H9 (cell line): ENCODE measurements at places on chromosomes 5 and 9. TPM values are rescaled to one million over a fixed set of nuclear protein-coding genes. Genes with fewer than 3 reads are reported as not detected.

DNA sequence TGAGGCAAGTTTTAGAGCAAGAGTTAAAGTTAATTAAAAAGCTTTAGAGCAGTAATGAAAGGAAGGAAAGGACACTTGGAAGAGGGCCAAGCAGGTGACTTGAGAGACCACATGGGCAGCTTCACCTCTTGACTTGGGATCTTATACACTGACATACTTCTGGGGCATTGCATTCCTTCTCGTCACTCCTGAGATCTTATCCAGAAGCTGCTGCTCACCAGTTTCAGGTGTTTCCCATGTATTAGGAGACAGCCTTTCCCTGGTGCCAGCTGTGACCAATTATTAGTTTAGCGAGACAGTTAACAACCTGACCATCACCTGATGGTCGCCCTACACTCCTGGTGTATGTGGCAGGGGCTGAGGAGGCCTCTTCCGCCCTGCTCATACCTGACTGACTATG lies 382.1 kb downstream of the KDM4C start:
- H3K36me3 ChIP-seq: no peaks in the 10 kb centered on the region; the same call in 1 of the 3 replicates
- H3K4me1 ChIP-seq: no peaks in the 10 kb centered on the region; the same call in 1 of the 2 replicates
- no peak overlapping the region for H3K27ac ChIP-seq
- H3K27me3 ChIP-seq: no peaks in the 10 kb centered on the region

Gene FAM170A
- total RNA-seq: not detected in 2 replicates

Gene CORO2A
- 15.5 and 15.8 TPM in 2 replicates for total RNA-seq

DNA sequence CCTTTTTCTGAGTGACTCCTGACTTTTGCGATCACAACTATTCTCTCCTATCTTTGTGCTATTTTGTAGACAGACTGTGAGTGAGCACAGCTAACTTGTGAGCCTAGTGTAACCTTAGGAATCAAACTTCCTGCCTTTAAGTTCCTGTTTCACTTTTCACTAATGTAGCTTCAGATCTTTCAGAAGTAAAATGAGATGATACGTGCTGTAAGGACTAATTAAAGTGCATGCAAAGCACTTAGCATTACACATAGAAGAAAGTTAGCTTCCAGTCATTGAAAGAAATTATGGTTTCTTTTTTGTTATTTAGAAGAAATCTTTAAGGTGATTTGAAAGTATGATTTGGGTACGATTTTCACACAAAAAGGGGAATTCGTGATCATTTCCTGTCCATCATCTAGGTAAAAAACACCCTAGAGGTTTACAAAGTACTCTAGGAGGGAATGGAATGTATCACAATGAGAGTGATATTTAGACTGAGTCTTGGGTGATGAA lies 122.7 kb downstream of the ST8SIA4 start:
- H3K4me1 ChIP-seq: no peaks in the 10 kb centered on the region
- no peak for DNase-seq
- H3K27ac ChIP-seq: no peak overlapping the region
- peaks cover 14% of the 10 kb centered on the region for H3K36me3 ChIP-seq
- H3K27me3 ChIP-seq: no peaks in the 10 kb centered on the region

- H3K27me3 ChIP-seq: no peaks in the 10 kb centered on the region
- peaks cover 85% of the 10 kb centered on the region for H3K36me3 ChIP-seq
- no peak overlapping the region for H3K27ac ChIP-seq
- no peak overlapping the region for H3K4me3 ChIP-seq
- no peaks in the 10 kb centered on the region for H3K4me1 ChIP-seq
- no peak for DNase-seq
These were observed 32.1 kb downstream of the CEMIP2 start for GRCh38 chr9:71736236-71736635.

GRCh38 chr5:173911623-173912022 lies 23.5 kb downstream of the CPEB4 start:
- H3K4me3 ChIP-seq: no peak overlapping the region
- no peaks in the 10 kb centered on the region for H3K27me3 ChIP-seq
- peaks cover 3% of the 10 kb centered on the region; the same call in 1 of the 2 replicates for H3K4me1 ChIP-seq
- no peak for DNase-seq
- H3K27ac ChIP-seq: no peak overlapping the region

Gene SPINK6
- total RNA-seq: not detected in 2 replicates

- no peak for DNase-seq
- no peak overlapping the region for H3K4me3 ChIP-seq
- H3K27me3 ChIP-seq: no peaks in the 10 kb centered on the region
- H3K36me3 ChIP-seq: no peaks in the 10 kb centered on the region
- no peak overlapping the region for H3K27ac ChIP-seq
- no peaks in the 10 kb centered on the region for H3K4me1 ChIP-seq
These were observed 470.5 kb downstream of the PLK2 start for GRCh38 chr5:57989378-57989777.

- no peak for DNase-seq
- H3K27me3 ChIP-seq: no peaks in the 10 kb centered on the region
- H3K4me3 ChIP-seq: no peak overlapping the region
- H3K27ac ChIP-seq: no peak overlapping the region
These were observed 1086.5 kb downstream of the NR2F1-AS1 start for GRCh38 chr5:92494508-92494907.

GRCh38 chr5:10145923-10146401 lies 103.7 kb downstream of the ATPSCKMT start:
- no peaks in the 10 kb centered on the region for H3K36me3 ChIP-seq
- no peaks in the 10 kb centered on the region for H3K4me1 ChIP-seq
- H3K27me3 ChIP-seq: no peaks in the 10 kb centered on the region
- no peak overlapping the region for H3K4me3 ChIP-seq
- peak; percentile 10 for DNase-seq

DNA sequence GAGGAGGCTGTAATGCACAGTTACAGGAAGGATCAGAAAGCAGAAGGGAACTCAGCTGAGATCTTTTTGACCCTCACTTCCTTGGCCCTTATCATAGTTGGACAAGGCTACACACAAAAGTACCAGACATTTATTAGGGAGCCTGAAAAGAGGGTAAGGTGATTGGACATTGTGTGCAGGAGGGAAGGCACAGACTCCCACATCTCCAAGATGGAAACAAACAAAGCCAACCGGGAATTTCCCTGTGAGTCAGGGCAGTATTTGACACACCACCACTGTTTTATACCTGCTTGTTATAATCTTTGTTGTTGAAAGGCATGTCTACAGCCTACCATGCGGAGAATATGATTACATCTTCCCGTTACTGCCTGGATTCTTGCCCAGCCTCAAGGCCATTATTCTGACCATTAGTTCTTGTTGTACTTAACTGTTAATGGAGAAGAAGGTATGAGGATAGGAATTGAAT lies 3.0 kb upstream of the CCNG1 start:
- H3K4me3 ChIP-seq: no peak overlapping the region
- peaks cover 13% of the 10 kb centered on the region for H3K36me3 ChIP-seq
- H3K27ac ChIP-seq: no peak overlapping the region
- DNase-seq: no peak

Gene SPEF2
- 0.33 and 1.0 TPM in 2 replicates for total RNA-seq

GRCh38 chr9:131194762-131195161 lies 69.4 kb downstream of the NUP214 start:
- no peak overlapping the region for H3K4me3 ChIP-seq
- no peak for DNase-seq
- H3K36me3 ChIP-seq: peaks cover 20% of the 10 kb centered on the region; the same call in 2 of the 3 replicates
- no peaks in the 10 kb centered on the region for H3K4me1 ChIP-seq
- H3K27ac ChIP-seq: no peak overlapping the region
- no peaks in the 10 kb centered on the region for H3K27me3 ChIP-seq
